Panc1 (cell line): ENCODE measurements at places on chromosomes 6 and 20. TPM values are rescaled to one million over a fixed set of nuclear protein-coding genes. Genes with fewer than 3 reads are reported as not detected.

GRCh38 chr6:14012313-14013030, 87.7 kb downstream of the RNF182 start:
- DNase-seq, result no peak

DNA sequence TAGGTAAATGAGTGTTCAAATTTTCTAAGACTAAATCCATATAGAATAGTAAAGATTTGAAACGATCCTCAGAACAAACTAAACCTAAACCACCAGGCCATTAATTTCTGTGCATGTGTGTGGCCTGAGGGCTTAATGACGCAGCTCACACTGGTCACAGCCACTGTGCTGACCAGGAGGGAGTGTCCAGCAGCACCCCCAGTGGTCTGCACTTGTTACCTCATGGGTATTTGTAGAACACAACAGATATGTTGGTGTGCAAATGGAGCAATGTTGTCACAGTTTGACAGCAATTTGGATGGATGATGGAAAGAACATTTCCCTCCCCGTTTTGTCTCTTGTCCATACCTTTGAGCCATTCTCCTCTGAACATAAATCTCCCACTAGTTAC, 122.4 kb upstream of the EXOC2 start:
- no peak for DNase-seq

- no peak for DNase-seq
Observed at GRCh38 chr6:147621961-147622360, 113.5 kb downstream of the SAMD5 start.

GRCh38 chr6:35086282-35086632, 54.9 kb downstream of the TCP11 start:
- no peak for DNase-seq

DNA sequence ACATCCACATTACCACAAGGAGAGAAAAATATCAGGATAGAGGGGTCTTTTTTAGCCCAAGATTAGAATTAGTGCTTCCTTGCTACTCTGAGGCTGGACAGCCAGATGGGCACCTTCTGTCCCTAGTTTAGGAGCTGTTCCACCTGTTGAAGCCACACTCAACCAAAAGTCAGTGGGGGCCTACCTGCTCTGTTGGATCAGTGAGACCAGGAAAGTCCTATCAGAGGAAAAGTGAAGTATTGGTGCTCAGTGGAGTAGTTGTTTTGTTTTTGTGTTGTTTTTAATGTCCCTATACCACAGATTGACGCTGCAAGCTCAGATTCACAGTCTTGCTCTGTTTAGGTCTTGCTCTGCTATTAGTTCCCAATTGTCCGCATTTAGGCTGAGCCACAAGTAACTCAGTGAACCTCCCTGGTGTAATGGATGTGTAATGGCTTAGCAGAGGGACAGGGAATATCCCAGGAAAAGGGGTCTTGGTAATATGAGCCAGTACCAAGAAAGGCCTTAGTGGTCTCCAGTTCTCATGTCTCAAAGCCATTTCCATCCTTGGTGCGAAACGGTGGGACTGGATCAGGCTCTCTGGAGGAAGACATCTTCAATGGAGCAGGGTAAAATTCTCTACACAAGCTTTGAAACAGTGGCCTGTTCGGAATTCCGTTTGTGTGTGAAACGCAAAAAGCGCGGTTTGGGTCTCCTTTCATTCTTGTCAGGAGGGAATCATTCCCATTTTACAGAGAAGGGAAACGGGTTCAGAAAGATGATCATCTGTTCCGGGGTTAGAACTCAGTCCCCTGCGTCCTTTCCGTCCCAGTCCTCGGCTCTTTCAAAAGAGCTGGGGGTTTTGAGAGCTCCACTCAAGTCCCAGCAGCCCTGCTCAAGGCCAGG, 631 bp upstream of the PABPC1L start:
- no peak for DNase-seq

DNA sequence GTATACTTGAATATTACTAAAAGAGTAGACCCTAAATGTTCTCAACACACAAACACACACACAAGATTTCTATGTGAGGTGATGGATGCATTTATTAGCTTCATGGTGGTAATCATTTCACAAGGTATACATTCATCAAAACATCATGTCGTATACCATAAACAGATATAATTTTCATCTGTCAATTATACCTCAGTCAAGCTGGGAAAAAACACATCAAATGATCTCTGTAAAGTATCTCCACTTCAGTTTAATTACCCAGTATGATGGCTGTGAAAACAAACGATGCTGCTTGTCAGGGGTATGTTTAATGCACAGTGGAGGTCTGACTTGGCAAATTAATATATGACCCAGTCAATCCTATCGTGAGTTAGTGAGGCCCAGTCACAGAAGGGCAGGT, 157.2 kb downstream of the MTFR2 start:
- DNase-seq, result no peak

DNA sequence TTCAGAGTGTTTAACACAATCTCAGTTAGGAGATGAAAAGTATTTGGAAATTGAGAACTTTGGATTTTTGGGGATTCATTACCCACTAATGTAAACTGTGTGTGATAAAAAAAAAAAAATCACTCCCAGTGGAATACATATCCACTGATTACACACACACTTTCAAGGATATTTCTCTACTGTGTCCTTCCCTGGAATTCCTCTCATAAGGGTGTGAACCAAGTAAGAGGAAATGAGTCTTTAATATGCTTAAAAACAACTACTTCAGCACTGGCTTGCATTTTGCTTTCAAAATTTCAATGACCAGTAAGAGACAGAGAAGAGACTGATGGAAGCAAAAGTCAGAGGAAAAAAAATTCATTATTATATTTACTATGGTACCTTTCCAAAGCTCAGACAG, 24.5 kb upstream of the MYCT1 start:
- DNase-seq, result no peak

DNA sequence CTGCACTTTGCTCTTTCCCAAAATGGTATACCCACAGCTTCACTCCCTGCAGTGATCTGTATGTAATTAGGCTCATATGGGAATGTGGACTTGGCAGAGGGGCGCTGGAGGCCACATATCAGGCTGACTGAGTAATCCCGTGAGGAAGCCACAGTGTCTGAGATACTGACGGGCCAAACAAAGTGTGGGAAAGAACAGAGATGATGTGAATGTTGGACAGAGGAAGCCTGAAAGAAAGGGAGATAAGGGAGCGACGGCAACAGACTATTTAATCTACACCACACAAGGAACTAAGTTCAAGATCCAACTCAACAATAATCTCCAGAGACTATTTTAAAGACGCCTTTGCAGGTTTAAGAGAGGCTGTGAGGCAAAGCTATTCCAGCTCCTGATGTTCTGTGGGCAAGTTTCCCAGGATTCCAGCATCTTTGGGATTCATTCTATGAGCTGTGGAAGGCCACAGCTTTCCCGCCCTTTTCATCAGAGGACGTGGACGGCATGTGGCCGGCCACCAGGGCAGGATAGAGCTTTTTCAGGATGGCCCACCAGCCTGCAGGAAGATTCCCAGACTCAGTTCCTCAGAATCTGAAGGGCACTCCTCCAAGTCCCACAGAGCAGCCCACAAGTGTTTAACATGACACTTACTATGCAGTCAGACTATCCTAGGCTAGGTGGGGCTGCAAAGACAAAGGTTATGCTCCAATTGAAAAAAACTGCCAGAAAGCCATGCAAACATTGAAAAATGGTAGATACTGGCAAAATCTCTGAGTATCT, 237.5 kb downstream of the ATXN1 start:
- DNase-seq, result no peak

DNA sequence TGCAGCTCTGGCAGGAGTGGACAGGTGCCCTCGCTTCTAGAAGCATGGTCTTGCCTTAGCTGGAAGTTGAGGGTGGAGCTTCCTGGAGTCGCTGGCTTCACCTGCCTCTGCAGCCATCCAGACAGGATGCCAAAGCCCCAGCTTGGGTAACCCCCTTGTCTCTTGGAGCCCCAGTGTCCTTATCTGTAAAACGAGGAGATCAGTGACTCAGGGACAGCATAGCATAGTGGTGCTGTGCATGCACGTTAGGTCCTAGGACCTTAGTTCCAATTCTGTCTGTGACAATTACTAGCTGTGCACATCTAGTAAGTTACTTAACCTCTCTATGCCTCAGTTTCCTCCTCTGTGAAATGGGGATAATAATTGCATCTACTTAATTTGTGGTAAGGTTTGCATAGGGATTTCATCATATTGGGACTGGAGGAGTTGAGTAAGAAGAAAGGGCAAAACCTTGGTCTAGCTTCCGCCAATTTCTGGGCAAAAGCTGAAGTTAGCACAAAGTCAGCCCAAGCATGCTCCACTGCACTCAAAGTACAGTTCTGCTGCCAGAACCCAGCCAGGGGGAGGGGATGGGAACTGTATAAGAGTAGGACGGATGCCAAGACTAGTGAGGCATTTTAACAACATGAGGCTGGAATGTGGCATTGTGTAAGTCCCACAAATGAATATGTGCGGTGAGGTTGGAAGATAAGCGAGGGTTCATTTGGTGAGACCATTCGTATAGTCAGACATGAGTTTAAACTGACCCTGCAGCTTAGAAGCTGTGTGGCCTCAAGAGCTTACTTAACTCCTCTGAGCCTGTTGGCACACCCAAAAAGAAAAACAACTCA, 24.5 kb downstream of the TOX2 start:
- peak; percentile 81 for DNase-seq

- DNase-seq, result peak; percentile 85
Observed at GRCh38 chr6:71333697-71334096, 45.1 kb downstream of the OGFRL1 start.

DNA sequence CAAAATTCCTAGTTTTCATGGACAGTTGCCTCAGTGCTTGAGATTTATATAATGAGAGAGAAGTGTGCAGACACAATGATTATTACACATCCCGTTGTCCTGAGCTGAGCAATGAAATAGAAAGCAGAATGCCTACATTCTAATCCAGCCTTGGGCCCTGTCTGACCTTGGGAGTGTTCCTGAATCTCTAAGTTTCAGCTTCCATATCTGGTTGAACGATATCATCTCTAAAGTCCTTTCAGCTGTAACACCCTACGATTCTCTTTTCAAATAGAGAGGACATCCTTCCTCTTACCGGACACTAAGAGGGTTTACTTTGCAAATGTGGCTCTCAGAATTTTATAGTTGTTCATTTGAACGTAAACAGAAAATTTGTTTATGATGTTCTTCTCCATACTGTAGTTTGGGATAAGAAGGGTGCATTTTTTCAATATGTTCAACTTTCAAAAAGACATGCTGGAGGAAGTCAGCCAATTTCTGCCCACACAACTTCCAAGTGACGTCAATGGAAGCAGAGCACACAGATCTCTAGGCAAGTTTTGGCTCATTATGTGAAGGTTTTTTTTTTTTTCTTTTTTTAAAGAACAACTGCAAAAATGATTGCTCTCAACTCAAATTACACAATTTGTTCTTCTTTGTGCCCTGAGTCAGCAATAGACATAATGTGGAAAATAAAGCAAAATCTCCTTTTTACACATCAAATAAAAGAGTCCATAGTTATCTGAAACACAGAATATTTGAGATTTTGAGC, 50.4 kb downstream of the PDE7B start:
- no peak for DNase-seq

- no peak for DNase-seq
Observed at GRCh38 chr6:51450248-51450957, 631.7 kb downstream of the TFAP2B start.

- DNase-seq, result no peak
Observed at GRCh38 chr6:150813319-150813992, 52.0 kb upstream of the MTHFD1L start.

GRCh38 chr20:14142964-14143627, 147.8 kb downstream of the MACROD2 start:
- DNase-seq, result no peak

DNA sequence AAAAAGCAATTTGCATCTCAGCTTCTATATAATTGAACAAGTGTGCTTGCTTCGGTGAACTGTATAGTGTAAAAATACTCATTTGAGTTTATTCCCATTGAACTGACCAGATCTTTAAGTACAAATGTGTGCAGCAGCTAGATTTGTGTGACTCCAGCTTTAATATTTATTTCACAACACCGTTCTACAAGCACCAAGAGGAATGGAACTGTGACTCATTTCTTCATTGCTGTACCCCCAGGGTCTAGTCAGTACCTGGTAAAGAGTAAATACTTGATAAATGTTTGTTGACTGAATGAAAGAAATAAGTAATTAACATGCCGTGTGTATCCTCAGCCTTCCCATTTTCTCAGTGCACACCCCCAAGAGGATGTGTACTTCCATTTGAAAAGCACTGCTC, 464.8 kb downstream of the CBLN4 start:
- no peak for DNase-seq

- no peak for DNase-seq
Observed at GRCh38 chr6:7893342-7893741, 17.2 kb downstream of the TXNDC5 start.

DNA sequence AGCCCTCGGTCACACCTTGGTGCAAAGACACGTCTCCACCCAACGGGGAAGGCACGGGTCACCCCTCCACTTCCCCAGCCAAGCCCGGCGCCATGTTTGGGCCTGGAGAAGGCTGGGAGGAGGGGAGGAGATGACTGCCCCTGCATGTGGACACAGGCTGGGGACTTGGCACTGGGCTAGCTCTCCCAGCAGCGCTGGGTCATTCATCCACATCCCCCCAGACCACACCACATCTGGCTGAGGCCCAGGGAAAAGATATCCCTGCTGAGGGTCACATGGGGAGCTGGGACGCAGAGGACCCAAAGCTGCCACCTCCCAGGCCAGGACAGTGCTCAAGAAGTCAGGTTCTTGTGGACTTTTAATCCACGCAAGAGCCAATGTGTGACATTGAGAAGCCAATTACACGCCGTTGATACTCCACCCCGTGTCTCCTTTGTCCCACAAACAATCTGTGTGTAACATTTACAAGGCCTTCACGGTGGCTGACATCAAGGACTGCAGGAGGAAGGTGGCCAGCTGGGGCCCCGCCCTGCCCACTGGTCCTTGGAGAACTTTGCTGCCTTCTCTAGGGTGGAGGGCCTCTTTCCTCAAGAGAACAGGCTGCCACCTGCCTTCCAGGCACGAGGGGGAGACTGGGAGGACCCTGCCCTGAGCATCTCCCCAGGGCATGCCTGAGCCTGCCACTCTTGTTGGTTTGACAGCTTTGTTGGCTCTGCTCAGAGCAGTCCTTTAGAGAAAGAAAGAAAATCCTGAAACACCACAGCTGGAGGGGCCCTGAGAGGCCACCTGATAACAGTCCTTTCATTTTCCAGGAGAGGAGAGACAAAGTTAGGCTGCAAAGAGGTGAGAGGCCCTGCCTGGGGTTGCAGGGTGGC, 5.3 kb upstream of the IP6K3 start:
- DNase-seq, result no peak

DNA sequence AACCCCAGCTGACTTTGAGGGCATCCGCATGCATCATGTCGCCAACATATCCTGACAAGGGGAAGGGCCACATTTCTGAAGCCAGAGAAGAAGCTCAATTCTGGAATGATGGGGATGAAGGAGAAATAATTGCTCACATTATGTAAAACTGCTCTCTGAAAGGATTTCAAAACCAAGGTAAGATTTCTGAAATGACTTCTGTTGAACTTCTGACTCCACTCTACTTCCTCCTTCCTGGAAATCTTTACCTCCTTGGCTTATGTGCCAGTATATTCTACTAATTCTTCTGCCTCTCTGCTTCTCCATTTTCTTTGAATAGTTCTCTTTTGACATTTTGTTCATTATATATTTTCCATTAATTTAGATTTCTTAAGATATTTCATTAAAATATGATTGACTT, 31.9 kb downstream of the HLA-DPB1 start:
- DNase-seq, result no peak

- DNase-seq, result no peak
Observed at GRCh38 chr6:7200598-7201443, 93.1 kb downstream of the RREB1 start.

The CALHM5 gene
- total RNA-seq, result not detected

The RAB44 gene
- not detected for total RNA-seq

The ELOVL4 gene
- 0.41 TPM for total RNA-seq

The SLC13A3 gene
- total RNA-seq, result 0.31 TPM

The PRDM13 gene
- not detected for total RNA-seq

The MLIP gene
- total RNA-seq, result not detected

The SCUBE3 gene
- 1.6 TPM for total RNA-seq

The SLC17A1 gene
- not detected for total RNA-seq

The TUBB1 gene
- total RNA-seq, result not detected

The MAS1 gene
- not detected for total RNA-seq
